ENCODE measurements at places on chromosomes 1 and 21. TPM values are rescaled to one million over a fixed set of nuclear protein-coding genes. Genes with fewer than 3 reads are reported as not detected.

CDC20 gene
- 1.6 TPM for total RNA-seq

ADAMTS5 gene
- 3.6 TPM for total RNA-seq

NBPF10 gene
- total RNA-seq: 0.62 TPM

CADM3 gene
- 6.4 TPM for total RNA-seq

RXFP4 gene
- total RNA-seq: not detected

CYYR1 gene
- total RNA-seq: 27.3 TPM

FAM78B gene
- total RNA-seq: 3.4 TPM

TM2D1 gene
- total RNA-seq: 32.3 TPM

CGN gene
- total RNA-seq: 0.22 TPM

MIXL1 gene
- total RNA-seq: not detected

GRCh38 chr1:21573971-21574465, 64.8 kb downstream of the ALPL start:
- peak; percentile 92 for DNase-seq

DNA sequence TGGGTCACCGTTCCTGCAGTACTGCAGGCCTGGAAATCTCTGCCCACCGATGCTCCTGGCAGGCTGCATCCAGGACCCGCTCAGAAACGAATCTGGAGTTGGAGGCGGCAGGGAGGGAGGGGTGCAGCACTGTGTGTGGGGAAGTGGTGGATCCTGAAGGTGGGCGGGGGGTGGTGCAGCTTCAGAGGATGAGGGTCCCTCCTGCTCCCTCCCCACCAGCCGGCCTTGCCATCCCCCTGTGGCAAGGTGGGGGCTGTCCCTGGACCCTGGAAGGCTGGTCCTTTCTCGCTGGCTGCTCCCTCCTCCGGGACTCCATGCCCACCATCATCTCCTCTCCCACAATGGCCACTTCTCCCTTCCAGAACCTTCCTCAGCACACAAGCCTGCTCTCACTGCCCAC, 60.4 kb downstream of the B3GALT5 start:
- DNase-seq: no peak

DNA sequence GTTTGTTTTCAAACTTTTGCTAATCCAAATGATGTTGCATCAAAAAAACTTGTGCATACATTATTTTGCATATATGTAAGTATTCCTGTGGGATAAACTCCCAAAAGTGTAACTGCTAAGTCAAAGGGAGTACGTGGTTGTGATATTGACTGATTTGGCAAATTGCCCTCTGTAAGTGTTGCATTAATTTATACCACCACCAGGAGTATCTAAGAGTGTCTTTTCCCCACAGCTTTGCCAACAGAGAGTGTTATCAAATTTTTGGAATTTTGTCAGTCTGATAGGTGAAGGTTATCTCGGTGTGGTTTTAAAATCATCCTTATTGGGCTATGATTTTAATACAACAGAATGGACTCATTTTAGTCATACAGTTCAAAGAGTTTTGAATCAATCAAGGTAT, 30.1 kb upstream of the PARP1 start:
- no peak for DNase-seq

DNA sequence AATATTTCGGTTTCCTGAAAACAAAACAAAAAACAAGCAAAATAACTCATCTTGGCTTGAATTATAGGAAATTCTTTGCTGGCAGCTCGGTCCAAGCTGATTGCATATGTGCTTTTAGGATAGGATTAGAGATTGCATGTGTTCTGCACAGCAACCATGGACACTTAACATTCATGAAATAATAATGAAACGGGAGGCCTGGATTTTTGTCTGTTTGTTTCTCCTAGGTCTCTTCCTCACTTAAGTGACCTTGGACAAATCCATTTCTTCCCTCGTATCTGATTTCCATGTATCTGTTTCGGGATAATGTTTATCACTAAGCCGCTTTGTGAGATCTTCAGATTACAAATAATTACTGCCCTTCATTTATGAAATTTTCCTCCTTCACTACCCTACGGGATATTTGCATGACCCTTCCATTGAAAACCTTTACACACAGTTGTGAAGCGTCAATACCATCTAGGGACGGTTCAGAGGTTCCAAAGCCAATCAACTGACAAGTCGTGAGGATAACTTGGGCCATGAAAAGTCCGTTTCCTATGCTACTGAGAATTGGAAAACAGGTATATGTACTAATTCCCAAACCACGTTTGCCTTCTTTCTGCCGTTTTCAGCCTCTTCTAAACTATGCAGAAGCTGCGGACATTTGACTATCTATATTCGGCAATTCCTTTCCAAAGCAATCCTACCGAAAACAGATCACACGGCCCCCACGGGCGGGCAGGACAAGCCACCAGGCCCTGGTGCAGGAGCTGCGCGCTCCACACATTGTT, 1.3 kb upstream of the H3-3A start:
- DNase-seq: no peak

DNA sequence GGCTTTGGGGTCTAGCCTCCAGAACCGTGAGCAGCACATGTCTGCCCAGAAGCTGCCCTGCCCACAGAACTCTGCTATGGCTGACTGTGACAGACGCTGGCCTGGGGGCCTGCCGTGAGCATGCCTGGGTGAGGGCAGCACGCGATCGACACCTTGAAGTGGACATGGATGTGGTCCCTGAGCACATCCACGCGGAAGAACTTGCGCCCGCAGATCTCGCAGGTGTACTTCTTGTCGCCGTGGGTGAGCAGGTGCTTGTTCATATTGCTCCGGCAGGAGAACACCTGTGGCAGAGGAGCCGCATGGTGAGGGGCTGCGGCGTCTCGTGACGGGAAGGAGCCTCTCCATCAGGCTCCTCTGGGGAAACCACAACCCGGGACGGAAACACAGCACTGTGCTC, 56.0 kb downstream of the PRDM15 start:
- DNase-seq: no peak

GRCh38 chr1:155062702-155063411, 683 bp upstream of the EFNA4 start:
- DNase-seq: peak; percentile 78

DNA sequence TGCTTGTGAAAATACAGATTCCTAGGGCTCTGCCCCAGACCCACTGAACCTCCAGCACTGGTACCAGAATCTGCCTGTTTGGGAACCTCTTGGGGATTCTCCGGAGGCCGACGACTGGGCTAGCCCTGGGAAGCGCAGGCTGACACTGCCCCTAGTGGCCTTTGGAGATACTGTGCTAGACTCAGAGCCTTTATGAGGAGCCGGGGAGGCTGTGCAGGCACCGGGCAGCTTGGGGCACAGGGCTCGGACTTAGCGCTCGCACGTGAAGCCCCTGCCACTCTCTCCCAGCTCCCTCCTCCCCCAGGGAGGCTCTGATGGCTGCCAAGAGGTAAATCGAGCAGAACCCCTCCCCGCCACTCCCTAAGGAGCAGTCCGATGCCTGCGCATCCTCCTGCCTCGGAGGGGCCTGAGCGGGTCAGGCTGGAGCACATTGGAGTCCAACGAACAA, 144.6 kb upstream of the TNR start:
- peak; percentile 75 for DNase-seq

DNA sequence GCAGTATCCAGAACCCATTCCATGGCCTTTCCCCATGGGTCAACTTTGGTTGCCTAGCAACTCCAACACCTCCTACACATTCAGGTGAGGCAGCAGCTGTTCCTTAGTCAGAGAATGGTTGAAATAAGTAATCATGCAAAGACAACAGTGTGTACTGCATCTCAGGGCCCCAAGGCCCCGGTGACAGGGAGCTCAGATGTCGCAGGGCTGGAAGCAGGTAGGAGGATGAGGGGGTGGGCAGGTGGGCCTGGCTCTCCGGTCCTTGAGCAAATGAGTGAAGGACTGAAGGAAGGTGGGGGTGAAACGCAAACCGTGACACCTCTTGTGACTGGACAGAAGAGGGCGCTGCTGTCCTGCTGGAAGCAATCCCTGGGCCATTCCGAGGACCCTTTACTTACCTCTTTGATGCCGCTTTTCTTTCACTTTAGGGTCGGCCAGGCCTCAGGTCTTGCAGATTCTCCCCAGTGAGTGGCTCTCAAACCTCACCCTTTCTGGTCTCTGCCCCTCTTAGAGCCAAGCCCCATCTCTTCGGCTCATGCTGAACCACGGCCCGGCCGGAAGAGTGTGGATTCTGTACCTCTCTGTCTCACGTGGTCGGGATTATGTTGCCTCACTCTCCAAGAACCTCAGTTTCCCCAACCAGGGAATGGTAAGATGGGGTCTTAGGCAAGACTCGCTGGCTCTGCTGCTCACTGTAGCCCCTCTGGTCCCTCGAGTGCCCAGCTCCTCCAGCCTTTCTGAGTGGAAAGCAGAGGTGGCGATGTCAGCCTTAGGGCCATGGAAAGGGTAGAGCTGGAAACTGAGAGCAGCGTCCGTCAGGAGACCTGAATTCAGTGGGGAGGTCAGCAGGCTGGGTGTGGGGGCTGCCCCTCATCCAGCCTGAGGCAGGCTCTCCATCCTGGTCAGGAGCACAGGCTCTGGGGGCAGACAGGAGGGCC, 5.6 kb upstream of the KCNA10 start:
- no peak for DNase-seq

DNA sequence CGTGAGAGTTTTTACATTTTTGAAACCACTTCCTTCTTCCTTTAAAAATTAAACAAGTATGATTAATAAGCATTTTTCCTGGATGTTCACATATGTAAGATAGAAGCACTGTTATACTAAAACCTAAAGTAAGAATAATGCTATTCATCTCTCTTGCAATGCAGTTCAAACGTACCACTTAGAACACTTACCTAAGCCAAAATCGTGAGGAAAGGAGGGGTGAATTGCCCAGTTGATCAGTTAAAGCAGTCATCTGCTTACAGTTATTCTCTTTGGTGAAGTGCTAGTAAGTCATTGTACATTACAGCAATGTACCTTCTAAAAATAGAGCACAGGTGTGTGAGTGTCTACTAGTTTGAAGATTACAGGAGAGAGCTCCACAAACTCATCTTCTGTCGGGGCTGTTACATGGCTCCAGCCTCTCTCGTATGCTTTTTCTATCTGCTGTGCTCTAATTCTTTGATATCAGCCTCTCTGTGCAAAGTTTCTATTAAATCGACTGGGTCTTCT, 3.4 kb downstream of the NCAM2 start:
- DNase-seq: no peak

- no peak for DNase-seq
Observed at GRCh38 chr1:119009312-119009655, 21.1 kb upstream of the TBX15 start.

GRCh38 chr1:174060090-174060489, 37.9 kb upstream of the RC3H1 start:
- no peak for DNase-seq

DNA sequence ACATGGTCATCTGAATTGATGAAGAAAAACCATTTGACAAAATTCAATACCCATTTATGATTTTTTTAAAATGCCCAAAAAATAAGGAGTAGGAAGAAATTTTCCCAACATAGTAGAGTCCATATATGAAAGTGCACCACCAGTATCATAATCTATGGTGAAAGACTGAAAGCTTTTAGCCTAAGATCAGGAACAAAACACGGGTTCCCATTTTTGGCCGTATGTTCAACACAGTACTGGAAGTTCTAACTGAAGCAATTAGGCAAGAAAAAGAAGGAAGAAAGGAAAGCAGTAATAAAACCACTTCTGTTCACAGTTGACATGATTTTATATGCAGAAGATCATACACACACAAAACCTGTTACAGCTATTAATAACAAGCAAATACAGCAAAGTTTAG, 227.8 kb upstream of the RAB4A start:
- no peak for DNase-seq

- peak; percentile 79 for DNase-seq
Observed at GRCh38 chr1:19344372-19344810, 32.3 kb downstream of the SLC66A1 start.

DNA sequence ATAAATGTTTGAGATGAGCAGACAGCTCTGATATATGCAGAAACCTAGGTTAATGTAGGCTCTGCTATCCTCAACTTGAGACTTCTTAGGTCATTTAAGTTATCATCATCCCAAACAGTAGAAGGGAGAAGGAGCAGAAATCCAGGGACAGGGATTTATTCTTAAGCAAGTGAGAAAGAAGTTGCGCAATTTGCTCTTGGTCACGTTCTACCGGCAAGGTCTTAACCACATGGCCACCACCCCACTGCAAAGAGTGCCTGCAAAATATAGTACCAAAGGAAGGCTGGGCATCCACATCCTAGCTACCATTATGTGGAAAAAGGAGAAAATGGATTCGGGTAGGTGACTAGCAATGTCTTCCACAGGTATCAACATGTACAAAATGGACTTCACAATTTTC, 25.2 kb downstream of the CRNN start:
- DNase-seq: no peak

All from Right ventricle myocardium inferior (tissue), 1 donor.